Aorta (tissue), 5 donors: ENCODE measurements at places on chromosomes 1 and 21.

DNA sequence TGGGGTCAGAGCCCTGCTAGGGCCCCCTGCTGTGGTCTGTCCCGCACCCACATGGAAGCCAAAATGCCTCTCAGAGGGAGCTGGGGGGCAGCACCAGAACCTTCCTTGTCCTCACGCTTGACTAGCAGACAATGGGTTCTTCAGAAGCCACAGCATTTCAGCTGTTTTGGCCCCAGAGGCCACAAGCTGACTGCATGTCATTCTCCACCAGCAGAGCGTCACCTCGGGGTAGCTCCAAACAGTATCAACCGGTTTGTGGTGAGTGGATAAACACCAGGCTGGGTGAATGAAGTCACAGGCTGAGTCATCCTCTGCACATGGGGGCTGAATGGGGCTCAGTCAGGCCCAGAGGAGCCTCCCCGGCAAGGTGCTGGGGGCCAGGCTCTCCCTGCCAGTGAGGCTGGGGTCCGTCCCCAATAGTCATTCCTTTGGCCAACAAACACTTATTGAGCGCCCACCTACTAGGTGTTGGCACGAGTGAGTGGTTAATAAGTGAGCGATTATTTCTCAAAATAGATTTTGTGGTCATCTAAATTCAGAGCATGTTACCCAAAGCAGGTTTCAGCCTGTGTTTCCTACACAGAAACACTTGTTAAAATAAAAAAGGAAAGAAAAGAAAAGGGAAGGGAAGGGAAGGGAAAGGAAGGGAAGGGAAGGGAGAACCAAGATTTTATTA lies 9.1 kb downstream of the OLIG1 start:
- no peak for DNase-seq

GRCh38 chr1:65694126-65694525 lies 98.6 kb upstream of the PDE4B start:
- DNase-seq = no peak

DNA sequence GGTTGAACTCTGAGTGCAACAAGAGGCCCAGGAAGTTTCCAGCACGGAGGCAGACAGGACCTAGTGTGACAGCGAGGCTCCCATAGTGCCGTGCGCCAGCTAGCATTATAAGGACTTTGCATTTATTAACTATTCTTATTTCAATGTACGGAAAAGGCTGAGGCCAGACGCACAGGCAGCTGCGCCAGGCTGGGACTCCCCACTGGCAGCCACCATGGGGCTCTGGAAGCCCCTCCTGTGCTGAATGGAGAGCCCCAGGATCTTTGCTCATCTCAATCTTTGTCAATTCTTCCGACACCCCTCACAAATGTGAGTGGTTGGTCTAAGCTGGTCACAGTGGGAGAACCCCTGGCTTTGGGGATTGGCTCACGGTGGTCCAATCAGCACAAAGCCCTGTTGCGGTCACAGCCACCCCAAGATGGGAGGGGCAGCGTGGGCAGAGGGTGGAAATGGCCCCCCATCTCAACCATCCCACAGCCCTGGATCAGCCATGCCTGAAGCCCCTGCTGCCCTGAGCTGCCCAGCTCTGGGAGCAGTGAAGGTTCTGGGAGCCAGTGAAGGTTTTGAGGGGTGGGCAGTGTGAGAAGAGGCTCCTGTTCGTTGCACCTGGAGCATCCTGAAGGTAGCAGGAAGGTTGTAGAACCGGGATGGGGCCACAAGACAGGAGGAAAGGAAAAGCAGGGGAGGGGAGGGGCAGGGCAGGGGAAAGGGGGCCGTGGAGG lies 59.5 kb upstream of the ADARB1 start:
- peak; percentile 60 for DNase-seq

DNA sequence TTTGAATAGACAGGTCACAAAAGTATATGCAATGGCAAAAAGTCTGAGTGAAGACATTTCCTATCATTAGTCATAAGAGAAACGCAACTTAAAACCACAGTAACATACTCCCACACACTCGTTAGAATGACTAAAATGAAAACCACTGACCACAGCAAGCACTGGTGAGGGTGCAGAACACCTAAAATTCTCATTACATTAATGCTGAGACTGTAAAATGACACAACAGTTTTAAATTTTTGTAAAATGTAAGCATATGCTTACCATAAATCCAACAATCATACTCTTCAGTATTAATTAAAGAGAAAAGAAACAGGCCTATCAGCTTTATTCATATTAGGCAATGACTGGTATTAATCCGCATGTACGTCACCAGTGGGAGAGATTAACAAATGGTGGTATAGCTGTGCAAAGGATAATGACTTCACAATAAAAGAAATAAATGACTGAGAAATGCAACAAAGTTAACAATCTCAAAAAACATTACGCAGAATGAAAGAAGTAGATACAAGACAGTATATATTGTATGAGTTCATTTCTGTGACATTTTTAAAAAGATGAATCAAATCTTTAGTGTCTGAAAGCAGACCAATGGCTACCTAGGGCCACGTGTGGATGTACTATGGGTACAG lies 253.5 kb downstream of the AKT3 start:
- DNase-seq = no peak
